Muscle of leg (tissue), 16 donors: ENCODE measurements at places on chromosomes 5 and 9. TPM values are rescaled to one million over a fixed set of nuclear protein-coding genes. Genes with fewer than 3 reads are reported as not detected.

Gene CARTPT
- total RNA-seq = not detected

Gene FCN1
- total RNA-seq = 2.0 TPM

Gene CER1
- 0.22 TPM for total RNA-seq

Gene ZNF879
- total RNA-seq = 6.0 TPM

Gene C6
- 0.18 TPM for total RNA-seq

DNA sequence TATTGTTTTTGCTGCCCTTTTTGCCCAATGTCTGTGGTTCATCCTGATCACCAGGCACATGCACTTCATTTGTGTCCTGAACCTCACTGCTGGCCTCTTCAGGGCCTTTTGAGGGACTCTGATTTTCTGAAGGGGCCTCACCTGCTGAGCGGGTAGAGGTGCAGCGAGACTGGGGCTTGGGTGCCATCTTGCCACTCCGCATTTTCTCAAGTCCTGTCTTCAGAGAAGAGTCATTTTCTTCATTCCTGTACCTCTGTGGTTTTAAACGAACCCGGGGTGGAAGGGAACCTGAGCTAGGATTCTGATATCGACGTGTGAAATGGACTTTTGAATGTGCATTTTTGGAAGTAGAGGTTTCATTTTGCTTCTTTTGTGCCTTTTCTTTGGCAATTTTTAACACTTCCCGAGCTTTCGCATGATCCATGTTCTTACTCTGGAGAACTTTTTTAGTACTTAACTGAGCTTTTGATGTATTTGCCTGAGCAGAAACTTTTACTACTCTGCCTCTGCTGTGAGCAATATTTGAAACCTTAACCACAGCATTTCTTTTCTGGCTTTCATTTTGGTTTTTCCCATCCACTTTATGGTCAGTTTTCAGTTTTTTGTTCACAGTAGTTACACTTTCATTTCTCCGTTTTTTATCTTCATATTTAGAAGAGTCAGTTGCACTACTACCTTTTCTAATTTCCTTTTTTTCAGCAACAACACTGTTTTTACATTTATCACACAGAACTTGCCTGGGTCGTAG, 26.1 kb downstream of the PWWP2A start:
- H3K4me1 ChIP-seq = no peaks in the 10 kb centered on the region
- H3K36me3 ChIP-seq = peaks cover 11% of the 10 kb centered on the region
- no peak for DNase-seq
- no peak overlapping the region for H3K27ac ChIP-seq
- H3K4me3 ChIP-seq = no peak overlapping the region
- no peaks in the 10 kb centered on the region for H3K27me3 ChIP-seq

GRCh38 chr5:158466191-158466590, 607.2 kb upstream of the CLINT1 start:
- H3K27me3 ChIP-seq = no peaks in the 10 kb centered on the region
- no peak overlapping the region for H3K4me3 ChIP-seq
- DNase-seq = no peak
- H3K27ac ChIP-seq = no peak overlapping the region
- H3K4me1 ChIP-seq = peaks cover 26% of the 10 kb centered on the region

DNA sequence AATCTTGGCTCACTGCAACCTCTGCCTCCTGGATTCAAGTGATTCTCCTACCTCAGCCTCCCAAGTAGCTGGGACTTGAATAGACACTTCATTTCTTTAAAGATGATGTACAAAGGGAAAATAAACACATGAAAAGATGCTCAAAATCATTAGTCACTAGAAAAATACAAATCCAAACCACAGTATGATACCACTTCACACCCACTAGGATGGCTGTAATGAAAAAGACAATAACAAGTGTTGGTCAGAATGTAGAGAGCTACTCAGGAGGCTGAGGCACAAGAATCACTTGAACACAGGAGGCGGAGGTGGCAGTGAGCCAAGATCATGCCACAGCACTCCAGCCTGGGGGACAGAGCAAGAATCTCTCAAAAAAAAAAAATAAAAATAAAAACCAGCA, 13.0 kb downstream of the F2RL2 start:
- DNase-seq = no peak
- no peak overlapping the region for H3K4me3 ChIP-seq
- H3K27ac ChIP-seq = no peak overlapping the region
- H3K27me3 ChIP-seq = no peaks in the 10 kb centered on the region

DNA sequence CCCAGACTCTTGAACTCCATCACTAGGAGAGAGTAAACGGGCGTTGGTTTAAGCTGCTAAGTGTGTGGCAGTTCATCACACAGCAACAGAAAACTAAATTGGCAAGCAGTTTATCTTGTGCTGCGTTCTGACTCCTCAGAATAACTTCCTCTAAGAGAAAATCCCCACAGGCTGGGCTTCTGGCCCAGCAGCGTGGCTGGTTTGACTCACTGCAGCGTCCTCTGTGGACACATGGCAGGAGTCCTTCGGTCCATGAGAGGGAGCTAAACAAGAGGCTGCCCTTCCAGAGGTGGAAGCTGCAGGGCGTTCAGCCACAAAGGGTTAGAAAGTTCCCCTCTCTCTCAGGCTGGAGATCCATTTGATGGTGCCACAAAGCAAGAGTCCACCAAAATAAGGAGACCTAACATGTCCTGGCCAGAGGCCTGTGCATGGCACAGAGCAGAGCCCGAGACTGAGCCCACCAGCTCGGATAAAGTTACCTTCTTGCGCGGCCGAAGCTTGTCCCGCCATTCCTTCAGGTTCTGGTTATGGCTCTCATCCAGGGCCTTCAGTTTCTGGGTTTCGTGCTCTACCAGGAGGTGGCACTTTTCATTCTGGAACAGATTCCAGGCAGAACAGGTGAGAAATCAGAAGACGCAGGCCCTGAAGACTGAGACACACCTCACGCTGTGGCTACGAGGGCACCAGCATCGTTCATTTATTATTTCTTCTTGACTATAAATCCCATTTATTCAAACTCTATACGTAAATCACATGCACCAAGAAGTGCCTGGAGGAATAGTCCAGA, 46.2 kb upstream of the FBXW11 start:
- no peak overlapping the region for H3K27ac ChIP-seq
- DNase-seq = peak; percentile 35
- peaks cover 50% of the 10 kb centered on the region for H3K36me3 ChIP-seq

DNA sequence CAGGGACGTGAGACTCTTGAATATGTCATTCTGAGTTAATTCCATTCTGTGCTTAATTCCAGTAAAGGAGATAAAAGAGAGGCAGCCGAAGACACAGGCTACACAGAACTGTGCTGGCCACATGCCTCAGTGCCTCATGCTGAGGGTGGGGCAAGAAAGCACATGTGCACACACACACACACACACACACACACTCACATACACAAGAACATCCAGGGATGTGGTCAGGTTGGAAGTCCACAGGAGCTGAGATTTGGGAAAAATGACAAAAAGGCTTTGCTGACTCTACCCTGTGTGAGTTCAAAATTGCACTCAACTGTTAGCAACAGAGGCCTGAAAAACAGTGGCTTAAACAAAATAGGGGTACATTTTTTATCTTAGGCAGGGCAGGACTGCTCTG, 40.5 kb downstream of the ALG2 start:
- no peak for DNase-seq
- no peak overlapping the region for H3K27ac ChIP-seq
- peaks cover 30% of the 10 kb centered on the region for H3K4me1 ChIP-seq
- no peaks in the 10 kb centered on the region for H3K27me3 ChIP-seq

GRCh38 chr5:15783734-15784133, 283.8 kb downstream of the FBXL7 start:
- no peaks in the 10 kb centered on the region for H3K27me3 ChIP-seq
- no peak overlapping the region for H3K4me3 ChIP-seq
- H3K4me1 ChIP-seq = peaks cover 7% of the 10 kb centered on the region
- no peak for DNase-seq
- no peaks in the 10 kb centered on the region for H3K36me3 ChIP-seq

DNA sequence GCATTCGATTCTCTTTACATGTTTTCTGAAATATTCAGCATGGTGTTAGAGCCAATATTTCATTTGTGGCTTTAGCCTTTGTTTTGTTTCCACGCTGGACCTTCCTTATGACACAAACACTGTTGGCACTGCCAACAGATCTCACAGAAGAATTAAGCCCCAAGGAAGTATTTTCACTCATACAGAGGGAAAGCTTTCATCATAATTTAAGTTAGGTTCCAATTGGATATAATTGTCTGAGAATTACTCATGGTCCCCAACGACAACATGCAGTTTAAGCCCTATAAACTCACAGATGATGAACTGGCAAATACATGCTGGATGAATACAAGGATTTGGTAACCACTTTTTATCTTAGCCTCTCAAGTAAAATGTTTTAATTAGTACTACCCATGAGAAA, 259.5 kb downstream of the EBF1 start:
- peaks cover 16% of the 10 kb centered on the region for H3K4me1 ChIP-seq
- no peak overlapping the region for H3K27ac ChIP-seq
- no peaks in the 10 kb centered on the region for H3K27me3 ChIP-seq

DNA sequence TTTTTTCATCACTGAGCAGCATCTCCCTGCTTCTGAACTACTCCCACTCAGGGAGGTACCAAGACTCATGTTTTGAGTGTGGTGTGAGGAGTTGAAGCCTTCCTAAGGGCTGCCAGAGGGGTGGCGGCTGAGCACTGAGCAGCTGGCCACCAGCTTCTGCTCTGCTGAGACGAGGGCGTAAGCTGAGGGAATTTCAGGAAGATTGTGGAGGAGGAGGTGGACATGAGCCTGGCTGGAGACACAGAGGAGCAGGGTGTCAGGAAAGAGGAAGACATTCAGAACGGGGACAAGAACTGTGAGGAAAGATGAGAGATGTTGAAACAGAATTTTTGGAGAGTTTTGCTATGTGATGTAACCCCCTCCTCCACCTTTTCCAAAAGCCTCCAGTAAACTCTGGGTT, 7.8 kb downstream of the LCP2 start:
- H3K36me3 ChIP-seq = no peaks in the 10 kb centered on the region
- no peak overlapping the region for H3K4me3 ChIP-seq
- H3K27me3 ChIP-seq = peaks cover 5% of the 10 kb centered on the region
- peaks cover 8% of the 10 kb centered on the region for H3K4me1 ChIP-seq
- no peak for DNase-seq

DNA sequence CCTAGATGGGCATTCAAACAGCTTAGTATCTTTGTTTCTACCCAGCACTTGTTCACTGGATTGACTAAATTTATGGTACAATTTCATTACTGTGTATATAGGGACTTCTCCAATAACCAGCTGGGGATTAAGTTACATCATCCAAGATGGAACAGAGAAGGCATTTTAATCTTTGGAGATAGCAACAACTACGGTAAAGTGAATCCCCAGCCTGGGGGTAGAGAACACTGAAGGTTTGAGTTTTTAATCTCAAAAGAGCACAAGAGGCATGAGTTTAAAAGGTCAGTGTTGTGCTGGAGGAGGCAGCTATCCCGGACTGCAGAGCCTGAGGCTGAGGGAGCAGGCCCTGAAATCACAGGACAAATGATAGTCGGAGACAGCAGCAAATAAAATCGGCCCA, 28.6 kb downstream of the DDX31 start:
- no peak for DNase-seq
- H3K36me3 ChIP-seq = peaks cover 71% of the 10 kb centered on the region
- H3K4me3 ChIP-seq = no peak overlapping the region
- no peaks in the 10 kb centered on the region for H3K27me3 ChIP-seq

DNA sequence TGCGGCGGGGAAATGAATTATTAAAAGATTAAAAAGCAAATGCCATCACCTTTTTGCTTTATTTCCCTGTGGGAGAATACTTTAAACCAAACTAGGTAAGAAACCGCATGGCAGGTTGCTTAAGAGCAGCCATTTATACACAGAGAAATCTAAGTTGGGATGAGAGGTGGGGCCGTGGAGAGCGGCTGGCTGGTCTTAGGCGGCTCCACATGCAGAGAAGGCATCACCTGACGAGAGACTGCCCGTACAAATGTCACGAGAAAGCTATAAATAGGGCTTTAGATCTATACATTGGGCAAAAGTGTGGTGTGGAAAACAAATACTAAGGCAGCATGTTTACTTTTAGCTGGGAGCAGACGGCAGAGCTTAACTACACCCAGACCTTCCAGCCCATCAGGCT, 39.4 kb downstream of the MED27 start:
- H3K27ac ChIP-seq = no peak overlapping the region
- no peak overlapping the region for H3K4me3 ChIP-seq
- peaks cover 2% of the 10 kb centered on the region for H3K4me1 ChIP-seq
- no peaks in the 10 kb centered on the region for H3K36me3 ChIP-seq

- H3K4me1 ChIP-seq = no peaks in the 10 kb centered on the region
- no peak for DNase-seq
- H3K27ac ChIP-seq = no peak overlapping the region
- H3K4me3 ChIP-seq = no peak overlapping the region
- no peaks in the 10 kb centered on the region for H3K27me3 ChIP-seq
- no peaks in the 10 kb centered on the region for H3K36me3 ChIP-seq
These were observed 78.3 kb upstream of the ZNF608 start for GRCh38 chr5:124824637-124825158.

DNA sequence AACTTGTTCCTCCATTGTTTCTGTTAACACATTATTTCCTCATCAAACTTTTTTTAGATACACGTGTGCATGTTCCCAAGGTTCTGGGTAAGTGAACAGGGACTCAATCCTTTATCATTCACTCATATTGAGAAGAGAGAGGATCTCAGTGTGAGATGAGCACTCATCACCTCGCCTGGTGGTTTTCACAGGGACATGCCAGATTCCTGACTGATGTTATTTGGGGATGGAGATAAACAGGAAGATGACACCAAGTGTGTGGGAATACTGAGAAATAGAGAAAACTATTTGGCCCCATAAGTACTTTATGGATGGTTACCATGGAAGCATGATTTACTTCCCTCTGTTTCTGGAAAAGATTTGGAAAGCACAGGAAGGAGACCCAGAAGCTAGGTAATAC, 533.3 kb upstream of the DMAC1 start:
- H3K4me3 ChIP-seq = no peak overlapping the region
- no peaks in the 10 kb centered on the region for H3K27me3 ChIP-seq
- H3K4me1 ChIP-seq = no peaks in the 10 kb centered on the region
- no peak for DNase-seq
- H3K27ac ChIP-seq = no peak overlapping the region

DNA sequence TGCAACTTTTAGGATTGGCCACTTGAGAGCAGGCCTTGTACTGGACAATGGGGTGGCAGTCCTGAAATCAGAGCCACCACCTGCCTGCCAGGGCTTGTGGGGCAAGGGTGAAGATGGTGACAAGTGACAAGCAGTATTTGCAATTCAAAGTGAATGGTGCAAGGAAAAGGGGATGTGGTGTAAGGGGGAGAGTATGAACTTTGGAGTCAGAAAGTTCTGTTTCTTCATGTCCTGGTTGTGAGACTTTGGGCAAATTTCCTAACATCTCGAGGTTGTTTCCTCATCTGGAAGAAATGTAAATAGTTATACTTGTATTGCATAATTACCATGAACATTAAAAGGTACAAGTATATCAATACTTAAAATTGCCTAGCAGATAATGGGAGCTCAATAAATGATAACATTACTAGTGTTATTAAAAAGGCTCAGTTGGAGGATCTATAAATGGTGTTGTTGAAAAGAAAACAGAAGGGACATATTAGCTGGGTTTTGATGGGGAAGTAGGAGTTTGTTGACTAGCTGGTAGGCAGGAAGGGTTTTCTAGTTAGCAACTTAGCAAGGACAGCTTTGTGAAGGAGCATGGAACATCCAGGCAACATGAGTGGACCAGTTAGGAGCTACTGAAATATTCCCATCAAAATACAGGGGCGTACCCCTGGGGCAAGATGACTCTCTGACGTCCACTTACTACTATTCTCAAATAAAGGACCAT, 21.3 kb upstream of the MEGF9 start:
- H3K36me3 ChIP-seq = no peaks in the 10 kb centered on the region
- no peak overlapping the region for H3K4me3 ChIP-seq

GRCh38 chr5:124639095-124639665, 107.3 kb downstream of the ZNF608 start:
- no peak for DNase-seq
- peaks cover 24% of the 10 kb centered on the region for H3K36me3 ChIP-seq
- no peaks in the 10 kb centered on the region for H3K27me3 ChIP-seq
- no peak overlapping the region for H3K4me3 ChIP-seq

GRCh38 chr5:138528208-138528607, 14.8 kb downstream of the ETF1 start:
- H3K27me3 ChIP-seq = no peaks in the 10 kb centered on the region
- no peak overlapping the region for H3K27ac ChIP-seq
- no peak overlapping the region for H3K4me3 ChIP-seq
